ENCODE measurements at places on chromosomes 3 and 15.
A peak's percentile ranks its signal among the peaks of the same experiment; 100 is the strongest.

DNA sequence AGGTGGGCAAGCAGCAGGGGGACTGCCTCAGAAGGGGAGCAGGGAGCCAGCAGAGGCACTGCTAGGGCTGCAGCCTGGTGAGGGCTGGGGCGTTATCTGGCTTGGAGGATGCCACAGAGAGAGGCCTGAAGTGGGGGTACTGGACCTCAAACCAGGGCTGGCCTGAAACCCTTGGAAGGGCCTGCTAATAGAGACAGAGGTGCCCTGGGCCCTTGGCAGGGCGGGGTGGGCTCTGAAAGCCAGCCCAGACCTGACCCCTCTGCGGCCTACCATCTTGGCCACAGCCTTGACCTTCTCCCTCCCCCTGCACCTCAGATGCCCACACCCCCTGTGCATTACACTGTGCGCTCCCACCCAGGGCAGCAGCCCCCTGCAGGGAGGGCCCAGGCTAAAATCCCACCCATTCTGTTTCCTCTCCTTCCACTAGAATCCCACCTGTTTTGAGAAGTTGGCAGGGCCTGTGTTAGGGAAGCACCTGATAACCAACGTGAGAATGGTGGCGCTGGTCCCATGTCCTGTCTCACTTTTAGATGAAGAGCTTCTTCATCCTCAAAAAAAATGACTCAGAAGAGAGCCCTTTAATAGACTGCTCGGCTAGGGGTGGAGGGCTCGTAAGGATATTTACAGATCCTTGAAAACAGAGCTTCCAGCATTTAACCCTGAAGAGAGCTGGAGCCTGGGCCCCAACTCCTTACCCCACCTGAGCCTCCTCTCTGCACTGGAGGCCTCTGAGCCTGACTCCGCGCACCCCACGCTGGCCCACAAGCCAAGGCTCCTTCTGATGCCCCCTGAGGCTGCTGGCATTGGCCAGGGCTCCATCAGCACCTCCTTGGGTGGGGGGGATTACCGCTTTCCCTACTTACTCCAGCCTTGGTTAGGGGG is 29.8 kb downstream of the LOXL1 start:
- DNase-seq, result no peak

DNA sequence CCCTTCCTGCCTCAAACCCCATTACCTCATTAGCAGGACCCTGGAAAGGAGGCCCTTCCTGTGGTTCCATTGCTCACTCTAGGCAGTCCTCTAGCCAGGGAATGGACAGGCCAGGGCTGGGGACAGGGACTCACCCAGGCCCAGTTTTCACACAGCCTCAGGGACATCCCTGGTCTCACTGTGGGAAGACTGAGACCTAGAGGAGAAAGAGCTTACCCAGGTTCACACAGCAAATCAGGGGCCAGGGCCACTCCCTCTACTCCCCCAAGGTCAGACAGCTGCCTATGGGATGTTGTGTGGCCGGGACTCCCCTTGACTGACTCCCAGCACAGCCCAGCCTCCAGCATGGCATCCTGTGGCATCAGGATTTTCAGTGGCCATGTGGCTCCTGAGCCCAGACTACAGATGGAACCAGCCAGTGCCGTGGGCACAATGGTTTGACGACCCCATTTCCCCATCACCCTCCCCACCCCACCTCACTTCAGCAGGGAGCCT is 49.3 kb downstream of the ADAMTS7 start:
- no peak for DNase-seq

DNA sequence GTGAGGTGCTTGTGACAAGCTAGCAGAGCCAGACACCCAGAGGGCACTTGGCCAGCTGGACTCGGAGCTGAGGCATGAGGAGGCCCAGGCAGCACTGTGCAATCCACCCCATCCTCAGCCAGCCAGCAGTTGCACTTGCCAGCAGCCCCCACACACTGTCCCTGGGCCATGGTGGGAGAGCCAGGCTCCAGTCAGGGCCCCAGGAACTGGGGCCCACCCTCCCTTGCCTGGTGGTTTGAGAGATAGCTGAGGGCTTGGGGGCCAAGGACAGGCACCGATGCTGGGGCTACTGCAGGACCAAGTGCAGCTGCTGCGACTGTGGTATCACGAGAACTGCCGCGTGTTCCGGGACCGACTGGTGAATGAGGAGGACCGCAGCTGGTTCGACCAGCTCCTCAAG is 63.5 kb downstream of the DNAH1 start:
- DNase-seq, result no peak

DNA sequence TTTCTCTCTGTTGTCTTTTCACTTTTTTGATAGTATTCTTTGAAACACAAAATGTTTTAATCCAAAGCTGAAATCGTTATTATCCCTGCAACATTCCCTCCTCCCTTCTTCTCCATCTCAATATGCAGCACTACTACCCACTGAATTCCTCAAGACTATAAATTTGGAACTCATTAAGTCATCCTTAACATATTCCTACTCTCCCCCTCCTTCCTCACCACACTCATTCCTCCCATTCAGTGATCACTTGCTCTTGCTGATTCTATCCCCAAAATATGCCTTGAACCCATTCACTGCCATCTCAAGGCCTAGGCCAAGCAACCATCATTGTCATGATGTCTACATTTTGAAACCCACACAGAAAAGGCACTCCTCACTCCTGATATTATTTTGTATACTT is 2.4 kb upstream of the PIK3R4 start:
- no peak for DNase-seq

GRCh38 chr3:178320456-178321351 is 215.5 kb upstream of the KCNMB2 start:
- DNase-seq, result no peak

- peak; percentile 12 for DNase-seq
Observed at GRCh38 chr3:24185738-24186384, 240.8 kb downstream of the NR1D2 start.
